ENCODE measurements at places on chromosomes 12 and 14.

- no peak for DNase-seq
Measured at GRCh38 chr12:4041187-4041885, 168.1 kb upstream of the PARP11 start.

DNA sequence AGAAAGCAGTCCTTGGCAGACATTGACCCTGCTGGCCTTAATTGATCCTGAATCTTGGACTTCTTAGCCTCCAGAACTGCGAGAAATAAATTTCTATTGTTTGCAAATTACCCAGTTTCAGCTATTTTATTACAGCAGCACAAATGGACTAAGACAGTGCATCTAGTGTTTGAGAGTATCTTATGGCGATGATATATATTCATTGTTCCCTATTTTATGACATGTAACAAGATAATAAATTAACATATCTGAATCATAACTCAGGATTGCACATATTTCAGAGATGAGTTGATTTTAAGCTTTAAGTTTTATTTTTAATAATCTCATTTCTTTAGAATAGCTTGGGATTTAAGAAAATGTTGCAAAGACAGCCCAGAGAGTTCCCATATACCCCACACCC, 167.4 kb upstream of the FOXG1 start:
- DNase-seq = no peak

DNA sequence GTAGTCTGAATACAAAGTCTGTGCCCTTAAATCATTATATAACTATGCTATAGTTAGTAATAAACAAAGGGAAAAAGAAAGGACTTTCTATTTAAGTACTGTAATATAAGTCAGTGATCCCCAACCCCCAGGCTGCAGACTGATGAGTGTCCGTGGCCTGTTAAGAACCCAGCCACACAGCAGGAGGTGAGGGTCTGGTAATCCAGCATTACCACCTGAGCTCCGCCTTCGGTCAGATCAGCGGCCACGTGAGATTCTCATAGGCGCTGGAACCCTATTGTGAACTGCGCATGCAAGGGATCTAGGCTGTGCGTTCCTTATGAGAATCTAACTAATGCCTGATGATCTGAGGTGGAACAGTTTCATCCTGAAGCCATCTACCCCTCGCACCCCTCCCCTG, 15.7 kb downstream of the NFYB start:
- DNase-seq = no peak

DNA sequence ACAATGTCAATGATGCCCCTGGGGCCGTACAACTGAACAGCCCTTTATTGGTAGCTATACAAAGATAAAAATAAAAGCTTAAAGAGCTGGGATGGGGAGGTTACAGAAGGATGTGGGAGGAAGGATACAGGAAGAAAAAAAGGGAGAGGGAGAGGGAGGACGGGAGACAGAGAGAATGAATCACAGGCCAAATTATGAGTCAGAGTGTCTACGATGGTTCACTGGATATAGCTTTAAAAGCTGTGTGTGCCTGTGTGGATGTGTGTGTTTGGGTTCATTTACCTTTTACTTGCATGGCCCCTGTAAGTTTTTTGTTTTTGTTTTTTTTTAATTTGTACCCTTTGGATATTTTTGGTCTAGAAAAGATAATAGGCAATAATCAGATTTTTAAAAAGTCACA, 111.9 kb downstream of the CCDC60 start:
- no peak for DNase-seq

GRCh38 chr12:42725809-42726208, 136.3 kb upstream of the PRICKLE1 start:
- DNase-seq = no peak

GRCh38 chr12:65199604-65200003, 30.2 kb downstream of the LEMD3 start:
- DNase-seq = no peak

DNA sequence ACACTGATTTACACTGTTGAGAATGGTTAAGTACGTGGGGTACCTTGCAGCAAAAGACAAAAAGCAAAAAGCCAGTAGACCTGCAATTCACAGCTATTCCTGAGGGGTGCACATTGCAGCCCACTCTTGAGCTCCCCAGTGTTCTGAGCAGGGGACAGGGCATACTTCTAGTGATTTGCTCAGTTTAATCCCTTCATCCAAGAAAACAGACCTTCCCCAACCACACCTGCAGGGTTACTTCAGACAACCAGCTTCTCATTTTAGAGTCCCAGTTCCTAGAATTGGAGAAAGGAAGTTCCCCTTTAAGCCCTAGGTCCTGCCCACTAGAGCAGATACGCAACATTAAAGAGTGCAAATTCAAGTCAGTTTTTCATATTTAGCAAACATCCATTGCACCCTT, 3.6 kb upstream of the WSB2 start:
- no peak for DNase-seq

- DNase-seq = no peak
Measured at GRCh38 chr12:109715310-109716091, 1.9 kb downstream of the FAM222A start.

- no peak for DNase-seq
Measured at GRCh38 chr12:111276146-111276545, 92.7 kb downstream of the PHETA1 start.

- DNase-seq = no peak
Measured at GRCh38 chr12:19066475-19067001, 63.0 kb upstream of the PLEKHA5 start.

DNA sequence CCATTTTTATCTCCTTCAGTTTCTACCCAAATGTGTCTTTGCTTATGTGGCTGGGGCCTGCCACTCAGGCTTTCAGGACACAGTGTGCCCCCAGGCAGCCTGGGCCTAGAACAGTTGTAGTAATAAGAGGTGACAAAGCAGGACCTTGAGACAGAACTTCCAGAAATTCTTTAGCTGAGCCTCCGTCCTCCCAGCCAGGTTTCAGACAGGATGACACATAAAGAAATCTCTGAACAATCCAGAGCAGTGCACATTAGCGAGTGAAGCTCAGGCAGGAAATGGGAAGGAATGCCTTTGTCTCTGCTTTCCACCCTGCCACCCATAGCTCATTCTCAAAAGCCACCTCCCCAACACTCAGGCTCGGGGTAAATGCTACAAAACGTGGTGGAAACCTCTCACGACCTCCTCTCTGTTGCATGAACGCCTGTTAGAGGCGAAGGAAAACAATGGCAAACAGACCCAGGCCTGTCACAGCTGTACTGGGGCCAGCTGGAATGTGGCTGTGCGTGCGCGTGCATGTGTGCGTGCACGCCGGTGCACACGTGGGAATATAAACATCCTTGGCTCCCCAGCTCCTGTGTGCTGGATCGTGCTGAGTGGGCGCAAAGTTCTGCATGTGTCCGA, 286.7 kb downstream of the ZFP36L1 start:
- DNase-seq = no peak

- DNase-seq = no peak
Measured at GRCh38 chr14:68924186-68925158, 54.6 kb downstream of the ACTN1 start.

DNA sequence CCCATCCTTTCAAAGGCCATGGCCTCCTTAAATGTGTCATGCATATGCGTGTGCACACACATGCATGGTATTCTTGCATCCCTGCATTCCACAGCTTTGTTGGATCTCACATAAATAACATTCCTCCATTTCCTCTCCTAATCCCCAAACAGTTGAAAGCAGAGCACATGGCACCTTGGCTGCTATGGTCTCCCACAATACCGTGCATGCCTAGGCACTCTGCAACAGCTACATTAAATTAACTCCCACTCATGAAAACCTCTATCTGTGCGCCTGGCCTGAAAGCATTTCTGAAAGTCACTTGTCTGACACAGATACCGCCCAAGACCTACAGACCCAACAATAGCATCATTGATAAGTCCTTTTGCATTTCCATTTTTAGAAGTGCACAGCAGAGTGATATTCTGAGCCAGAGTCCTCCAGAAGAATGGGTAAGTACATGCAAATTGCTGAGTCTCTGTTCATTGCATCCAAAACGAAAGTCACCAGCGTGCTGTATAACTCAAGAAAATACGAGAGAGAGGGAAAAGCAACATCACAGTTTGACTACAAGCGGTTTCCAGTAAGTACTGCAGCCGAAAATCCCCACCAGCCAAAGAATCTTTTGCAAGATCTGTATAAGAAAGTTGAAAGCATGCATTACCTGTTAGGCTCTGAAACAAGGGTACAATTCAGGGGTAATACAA, 436 bp downstream of the ASB2 start:
- DNase-seq = no peak

GRCh38 chr12:92745856-92746550, 43.2 kb downstream of the PLEKHG7 start:
- no peak for DNase-seq

DNA sequence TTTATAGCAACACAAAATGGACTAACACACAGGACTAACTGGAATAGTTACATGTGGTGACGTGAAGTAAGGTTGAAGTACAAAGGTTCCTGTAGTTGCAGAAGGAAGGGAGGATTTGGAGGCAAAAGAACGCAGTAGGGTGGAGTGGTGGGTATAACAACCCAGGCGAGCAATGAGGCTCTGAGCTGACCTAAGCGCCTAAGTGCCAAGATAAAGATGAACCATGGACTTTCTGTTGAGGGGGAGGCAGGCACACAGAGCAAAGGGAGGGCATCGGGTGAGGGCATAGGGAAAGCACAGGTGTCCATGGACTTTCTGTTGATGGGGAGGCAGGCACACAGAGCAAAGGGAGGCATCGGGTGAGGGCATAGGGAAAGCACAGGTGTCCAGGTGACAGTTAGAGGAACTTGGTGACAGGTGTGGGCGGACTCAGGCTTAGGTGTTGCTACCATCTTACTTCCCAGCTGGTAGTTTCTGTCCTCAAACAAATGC, 15.2 kb downstream of the SCNN1A start:
- no peak for DNase-seq

DNA sequence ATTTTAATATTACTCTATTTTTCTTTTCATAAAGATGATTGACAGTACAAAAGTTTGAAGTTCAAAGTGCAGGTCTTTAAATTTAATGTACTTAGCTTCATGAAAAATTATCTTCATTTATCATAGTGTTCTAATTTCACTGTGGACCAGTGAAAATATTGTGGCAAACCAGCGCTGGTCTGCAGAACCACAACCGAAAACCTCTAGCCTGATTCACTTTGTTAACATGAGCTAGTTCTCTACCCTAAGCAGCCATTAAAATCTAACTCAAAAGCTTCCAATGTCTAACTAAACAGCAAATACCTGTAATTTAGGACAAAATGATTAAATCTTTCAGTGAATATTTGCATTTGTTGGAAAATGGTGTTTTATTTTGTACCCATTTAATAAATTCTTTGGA, 161.1 kb upstream of the TMTC2 start:
- no peak for DNase-seq

DNA sequence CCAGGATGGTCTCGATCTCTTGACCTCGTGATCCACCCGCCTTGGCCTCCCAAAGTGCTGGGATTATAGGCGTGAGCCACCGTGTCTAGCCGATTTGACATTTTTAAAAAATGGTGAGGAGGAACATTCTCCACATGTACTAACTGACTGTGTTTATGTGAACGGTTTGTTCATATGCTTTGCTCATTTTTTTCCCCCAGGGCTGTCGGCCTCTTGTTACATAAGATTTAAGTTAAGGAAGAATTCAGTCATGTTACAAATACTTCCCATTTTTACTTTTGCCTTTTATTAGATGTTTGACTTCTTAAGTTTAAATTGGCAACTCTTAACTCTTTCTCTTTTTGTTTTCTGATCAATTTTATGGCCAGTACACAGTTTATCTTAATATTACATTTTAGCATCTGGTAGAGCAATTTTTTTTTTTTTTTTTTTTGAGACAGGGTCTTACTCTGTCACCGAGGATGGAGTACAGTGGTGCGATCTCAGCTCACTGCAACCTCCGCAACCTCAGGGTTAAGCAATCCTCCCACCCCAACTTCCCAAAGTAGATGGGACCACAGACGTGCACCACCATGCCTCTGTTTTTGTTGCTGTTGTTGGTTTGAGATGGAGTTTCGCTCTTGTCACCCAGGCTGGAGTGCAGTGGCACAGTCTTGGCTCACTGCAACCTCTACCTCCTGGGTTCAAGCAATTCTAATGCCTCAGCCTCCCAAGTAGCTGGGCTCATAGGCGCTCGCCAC, 9.6 kb downstream of the GNS start:
- no peak for DNase-seq

All from central memory CD4-positive, alpha-beta T cell (primary cell).